ENCODE measurements at places on chromosomes 12 and 14.

GRCh38 chr14:53982546-53982945 is 25.9 kb upstream of the BMP4 start:
- no peak for DNase-seq

GRCh38 chr14:72401101-72401625 is 468.9 kb downstream of the RGS6 start:
- DNase-seq, result no peak

DNA sequence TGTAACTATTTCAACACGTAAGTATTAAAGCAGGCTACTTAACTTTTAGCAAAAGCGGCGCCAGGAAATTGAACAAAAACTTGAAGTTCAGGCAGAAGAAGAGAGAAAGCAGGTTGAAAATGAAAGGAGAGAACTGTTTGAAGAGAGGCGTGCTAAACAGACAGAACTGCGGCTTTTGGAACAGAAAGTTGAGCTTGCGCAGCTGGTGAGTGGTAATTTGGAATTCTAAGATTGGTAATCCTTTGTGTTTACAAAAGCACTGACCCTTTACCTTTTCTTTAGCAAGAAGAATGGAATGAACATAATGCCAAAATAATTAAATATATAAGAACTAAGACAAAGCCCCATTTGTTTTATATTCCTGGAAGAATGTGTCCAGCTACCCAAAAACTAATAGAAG is 4.0 kb downstream of the PNN start:
- no peak for DNase-seq

DNA sequence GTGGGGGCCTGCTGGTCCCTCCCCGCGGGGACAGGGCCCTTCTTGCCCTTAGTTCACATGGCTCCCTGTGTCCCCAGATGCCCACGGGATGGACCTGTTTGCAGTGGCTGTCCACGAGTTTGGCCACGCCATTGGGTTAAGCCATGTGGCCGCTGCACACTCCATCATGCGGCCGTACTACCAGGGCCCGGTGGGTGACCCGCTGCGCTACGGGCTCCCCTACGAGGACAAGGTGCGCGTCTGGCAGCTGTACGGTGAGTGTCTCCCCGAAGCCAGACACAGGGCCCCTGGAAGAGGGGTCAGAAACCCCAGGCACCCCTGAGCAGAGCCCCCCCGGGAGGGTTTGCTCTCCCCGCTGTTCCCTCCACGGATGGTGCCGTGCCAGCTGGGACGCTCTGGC is 13.4 kb downstream of the MMP17 start:
- DNase-seq, result no peak

- no peak for DNase-seq
Measured at GRCh38 chr14:71235875-71236274, 328.6 kb downstream of the PCNX1 start.

- DNase-seq, result no peak
Measured at GRCh38 chr12:51636581-51636980, 45.5 kb downstream of the SCN8A start.

DNA sequence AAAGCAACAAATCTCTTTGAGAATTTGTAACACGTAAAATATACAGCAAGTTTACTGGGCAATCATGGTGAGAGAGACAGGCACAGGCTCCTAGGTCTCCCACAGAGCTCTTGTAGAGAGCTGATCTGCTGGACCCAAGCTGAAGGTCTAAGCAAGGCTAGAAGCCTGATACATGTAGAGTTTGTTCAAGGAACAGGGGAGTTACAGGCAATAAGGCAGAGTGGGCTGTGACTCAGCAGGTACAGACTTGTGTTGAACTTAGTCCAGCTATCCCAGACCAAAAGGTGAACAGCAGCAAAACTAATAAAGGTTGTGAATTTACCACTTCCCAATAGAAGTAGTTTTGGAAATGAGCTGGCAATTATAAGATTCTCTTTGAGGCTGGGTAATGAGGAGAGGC is 273.6 kb downstream of the GRIN2B start:
- no peak for DNase-seq

GRCh38 chr14:67859169-67859749 is 39.7 kb downstream of the RAD51B start:
- no peak for DNase-seq

GRCh38 chr14:96637521-96637920 is 135.3 kb downstream of the PAPOLA start:
- no peak for DNase-seq

DNA sequence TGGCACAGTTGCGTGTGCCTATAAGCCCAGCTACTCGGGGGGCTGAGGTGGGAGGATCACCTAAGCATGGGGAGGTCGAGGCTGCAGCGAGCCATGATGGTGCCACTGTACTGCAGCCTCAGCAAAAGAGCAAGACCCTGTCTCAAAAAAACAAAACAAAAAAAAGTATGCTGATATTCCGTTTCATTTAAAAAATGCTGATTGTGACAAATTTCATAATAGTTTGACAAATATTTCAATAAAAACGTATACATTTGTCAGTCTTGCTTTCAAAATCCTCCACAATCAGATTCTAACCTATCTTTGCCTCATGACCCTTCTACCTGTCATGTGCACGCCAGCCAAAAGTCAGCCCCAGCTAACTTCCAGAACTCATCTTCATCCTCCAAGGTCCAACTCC is 9.8 kb downstream of the USP44 start:
- no peak for DNase-seq

DNA sequence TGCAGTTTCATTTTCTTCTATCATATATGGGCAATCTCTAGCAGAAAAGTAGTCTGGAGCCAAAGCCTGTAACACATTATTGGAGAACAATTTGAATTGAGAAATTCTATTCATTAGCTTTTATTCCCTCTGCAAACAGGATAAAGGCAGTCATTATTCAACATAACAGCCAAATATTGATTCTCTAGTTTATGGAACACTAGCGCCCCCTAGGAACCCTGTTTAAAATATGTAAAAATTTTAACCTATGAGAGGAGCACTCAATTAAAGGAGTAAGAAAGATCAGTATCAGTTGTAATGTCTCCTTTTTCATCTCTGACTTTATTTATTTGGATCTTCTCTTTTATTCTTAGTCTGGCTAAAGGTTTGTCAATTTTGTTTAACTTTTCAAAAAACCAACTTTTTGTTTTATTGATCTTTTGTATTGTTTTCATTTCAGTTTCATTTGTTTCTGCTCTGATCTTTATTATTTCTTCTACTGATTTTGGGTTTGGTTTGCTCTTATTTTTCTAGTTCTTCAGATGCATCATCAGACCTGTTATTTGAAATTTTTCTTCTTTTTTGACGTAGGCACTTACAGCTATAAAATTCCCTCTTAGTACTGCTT is 4.8 kb upstream of the LMNTD1 start:
- DNase-seq, result no peak

- no peak for DNase-seq
Measured at GRCh38 chr12:117050060-117050459, 49.2 kb downstream of the TESC start.
